ENCODE measurements at places on chromosomes 7 and 10. TPM values are rescaled to one million over a fixed set of nuclear protein-coding genes. Genes with fewer than 3 reads are reported as not detected.

GRCh38 chr7:20323595-20323994, 7.1 kb upstream of the ITGB8 start:
- no peak overlapping the region for H3K4me3 ChIP-seq
- H3K27me3 ChIP-seq = no peaks in the 10 kb centered on the region
- peaks cover 14% of the 10 kb centered on the region for H3K4me1 ChIP-seq
- no peak overlapping the region for H3K27ac ChIP-seq
- no peaks in the 10 kb centered on the region for H3K36me3 ChIP-seq
- no peak for DNase-seq

DNA sequence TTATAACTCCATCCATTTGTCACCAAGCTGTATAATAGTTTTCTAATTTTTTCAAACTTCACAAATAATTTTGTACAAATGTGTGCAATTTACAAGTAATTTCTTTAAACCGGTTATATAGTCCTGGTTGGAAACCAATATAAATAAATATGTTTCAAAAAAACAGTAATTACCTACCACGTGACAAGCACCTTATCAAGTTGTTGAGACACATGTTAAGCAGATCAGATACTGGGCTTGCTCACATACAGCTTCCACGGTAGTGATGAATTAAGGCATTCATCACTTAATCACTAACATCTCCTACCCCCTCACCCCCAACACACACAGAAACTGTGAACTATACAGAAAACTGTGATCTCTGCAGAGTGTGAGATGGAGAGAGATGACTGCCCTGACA, 630.0 kb upstream of the MBL2 start:
- H3K27me3 ChIP-seq = no peaks in the 10 kb centered on the region
- DNase-seq = no peak
- H3K4me1 ChIP-seq = no peaks in the 10 kb centered on the region
- no peak overlapping the region for H3K4me3 ChIP-seq
- no peaks in the 10 kb centered on the region for H3K36me3 ChIP-seq

GRCh38 chr10:115998301-115998700, 274.7 kb downstream of the GFRA1 start:
- H3K4me3 ChIP-seq = no peak overlapping the region
- peaks cover 6% of the 10 kb centered on the region for H3K4me1 ChIP-seq
- no peaks in the 10 kb centered on the region for H3K27me3 ChIP-seq
- DNase-seq = no peak

GRCh38 chr10:128973221-128973620, 493.8 kb upstream of the MGMT start:
- no peak overlapping the region for H3K4me3 ChIP-seq
- no peaks in the 10 kb centered on the region for H3K4me1 ChIP-seq
- H3K36me3 ChIP-seq = no peaks in the 10 kb centered on the region

The TRPV5 gene
- total RNA-seq = not detected

GRCh38 chr7:33649476-33650441, 255.6 kb upstream of the BMPER start:
- H3K4me3 ChIP-seq = no peak overlapping the region
- DNase-seq = no peak
- no peak overlapping the region for H3K27ac ChIP-seq
- no peaks in the 10 kb centered on the region for H3K27me3 ChIP-seq
- no peaks in the 10 kb centered on the region for H3K36me3 ChIP-seq

- DNase-seq = peak; percentile 19
- H3K4me1 ChIP-seq = peaks cover 14% of the 10 kb centered on the region
- H3K36me3 ChIP-seq = no peaks in the 10 kb centered on the region
- H3K27ac ChIP-seq = no peak overlapping the region
Measured at GRCh38 chr10:97222326-97222961, 36.7 kb upstream of the SLIT1 start.

The OR9A2 gene
- not detected for total RNA-seq

GRCh38 chr10:48667960-48668590, 16.6 kb upstream of the WDFY4 start:
- DNase-seq = no peak
- no peaks in the 10 kb centered on the region for H3K4me1 ChIP-seq
- no peaks in the 10 kb centered on the region for H3K36me3 ChIP-seq
- no peaks in the 10 kb centered on the region for H3K27me3 ChIP-seq
- no peak overlapping the region for H3K4me3 ChIP-seq

DNA sequence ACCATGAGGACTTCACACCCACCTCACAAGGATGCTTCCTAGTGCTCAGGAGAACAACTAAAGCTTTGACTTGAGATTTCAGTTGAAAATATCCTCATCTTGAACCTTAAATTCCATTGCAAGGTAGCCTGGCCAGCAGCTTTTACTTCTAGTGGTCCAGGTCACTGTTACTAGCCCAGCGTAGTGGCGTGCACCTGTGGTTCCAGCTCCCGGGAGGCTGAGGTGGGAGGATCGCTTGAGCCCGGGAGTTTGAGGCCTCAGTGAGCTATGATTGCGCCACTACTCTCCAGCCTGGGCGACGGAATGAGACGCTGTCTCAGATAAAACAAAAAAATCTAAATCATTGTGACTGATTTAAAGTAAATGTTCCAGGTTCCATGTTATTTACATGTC, 28.3 kb upstream of the PRKAR1B start:
- peak; percentile 1 for DNase-seq
- no peak overlapping the region for H3K27ac ChIP-seq
- H3K27me3 ChIP-seq = no peaks in the 10 kb centered on the region

DNA sequence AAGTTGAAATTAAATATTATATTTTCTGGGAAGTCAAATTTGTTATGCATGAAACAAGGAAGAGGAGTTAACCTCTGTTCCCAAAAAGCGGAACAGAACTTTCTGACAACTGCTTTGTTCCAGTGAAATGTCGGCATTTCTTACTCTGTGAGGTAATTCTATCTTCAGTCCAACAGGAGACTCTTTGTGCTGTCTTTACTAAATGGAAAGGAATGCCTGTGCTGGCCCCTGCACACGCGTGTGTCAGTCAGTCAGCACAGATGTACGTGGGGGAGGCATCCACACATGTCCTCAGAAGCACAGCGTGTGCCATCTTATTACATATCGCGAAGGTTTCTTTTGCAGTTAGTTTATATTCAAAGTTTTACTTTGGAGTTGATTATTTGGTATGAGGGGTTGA, 37.5 kb downstream of the NET1 start:
- no peak overlapping the region for H3K4me3 ChIP-seq
- H3K27ac ChIP-seq = peak overlapping the region; percentile 62
- H3K4me1 ChIP-seq = peaks cover 26% of the 10 kb centered on the region
- H3K27me3 ChIP-seq = no peaks in the 10 kb centered on the region
- no peak for DNase-seq
- H3K36me3 ChIP-seq = peaks cover 19% of the 10 kb centered on the region

The SEC61A2 gene
- 0.66 TPM for total RNA-seq

DNA sequence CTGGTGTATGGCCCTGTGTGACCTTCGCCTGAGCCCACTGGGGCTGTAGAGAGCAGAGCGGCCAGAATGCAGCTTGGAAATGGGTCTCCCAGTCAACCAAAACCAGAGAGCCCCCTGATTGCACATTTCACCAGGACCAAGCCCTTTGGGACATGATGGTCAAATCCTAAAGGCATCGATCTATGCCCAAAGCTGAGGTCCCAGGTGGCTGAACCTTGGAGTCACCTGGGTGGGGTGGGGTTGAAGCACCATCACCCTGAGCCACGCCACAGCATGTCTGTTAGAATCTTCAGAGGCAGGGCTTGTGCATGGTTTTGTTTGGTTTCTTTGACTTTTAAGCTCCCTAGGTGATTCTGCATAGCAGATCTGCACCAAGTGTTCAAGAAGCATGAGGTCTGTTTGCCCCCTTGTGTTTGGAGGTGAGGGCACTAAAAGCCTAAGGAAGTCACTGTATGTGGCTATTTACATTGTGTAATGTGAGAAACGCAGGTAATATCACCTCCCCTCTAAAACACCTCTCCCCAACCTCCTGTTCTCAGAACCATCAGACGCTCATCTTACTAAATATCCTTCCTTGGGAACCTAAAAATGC, 9.6 kb downstream of the PKD1L1 start:
- H3K4me1 ChIP-seq = no peaks in the 10 kb centered on the region
- no peak overlapping the region for H3K27ac ChIP-seq
- no peak for DNase-seq
- H3K27me3 ChIP-seq = no peaks in the 10 kb centered on the region
- no peak overlapping the region for H3K4me3 ChIP-seq

The HOXA1 gene
- not detected for total RNA-seq

GRCh38 chr10:79146611-79147130, 77.9 kb downstream of the ZMIZ1 start:
- no peaks in the 10 kb centered on the region for H3K27me3 ChIP-seq
- H3K36me3 ChIP-seq = no peaks in the 10 kb centered on the region

The CYP3A7 gene
- total RNA-seq = 1.3 TPM

All from body of pancreas (tissue), 4 donors.